ENCODE measurements at places on chromosomes 12 and 14. TPM values are rescaled to one million over a fixed set of nuclear protein-coding genes. Genes with fewer than 3 reads are reported as not detected.

LRP1 gene
- polyA plus RNA-seq, result 47.6 TPM

BDKRB1 gene
- 18.5 TPM for polyA plus RNA-seq

MYF6 gene
- polyA plus RNA-seq, result not detected

PROX2 gene
- not detected for polyA plus RNA-seq

LRP1-AS gene
- not detected for polyA plus RNA-seq

CLEC4E gene
- 0.37 TPM for polyA plus RNA-seq

PRICKLE1 gene
- 0.45 TPM for polyA plus RNA-seq

C12orf60 gene
- polyA plus RNA-seq, result 0.33 TPM

CD27 gene
- 0.84 TPM for polyA plus RNA-seq

DGKA gene
- polyA plus RNA-seq, result 291 TPM

PYGL gene
- polyA plus RNA-seq, result 35.5 TPM

CISTR gene
- polyA plus RNA-seq, result not detected

DIO2 gene
- 58.7 TPM for polyA plus RNA-seq

OTUB2 gene
- polyA plus RNA-seq, result 2.3 TPM

All from esophagus (tissue), 2 donors.